KBM-7 (cell line): ENCODE measurements at places on chromosomes 5 and 9.

- DNase-seq: no peak
These were observed 153.9 kb upstream of the IER5L start for GRCh38 chr9:129331772-129332500.

GRCh38 chr9:35731415-35732184, 395 bp downstream of the TLN1 start:
- peak; percentile 30 for DNase-seq

GRCh38 chr5:156087577-156088110, 239.3 kb upstream of the SGCD start:
- DNase-seq: no peak

GRCh38 chr5:172377856-172378255, 76.5 kb downstream of the SH3PXD2B start:
- DNase-seq: no peak

DNA sequence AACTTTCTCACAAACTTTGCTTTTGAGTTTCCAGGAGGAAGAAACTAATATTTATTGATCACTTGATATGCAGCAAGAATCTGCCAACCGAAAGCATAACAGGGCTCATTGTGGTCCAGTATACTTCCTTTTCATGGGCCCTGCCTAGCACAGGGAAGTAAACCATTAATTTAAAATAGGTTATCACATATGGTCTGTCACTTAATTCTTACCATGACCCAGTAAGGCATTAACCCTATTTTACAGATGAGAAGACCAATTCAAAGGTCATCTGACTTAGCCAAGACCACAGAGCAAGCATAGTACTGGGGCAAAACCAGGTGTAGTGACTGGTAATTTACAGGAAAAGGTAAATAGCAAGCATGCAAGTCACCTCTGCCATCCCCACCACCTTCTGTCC, 336.9 kb upstream of the DMAC1 start:
- no peak for DNase-seq

GRCh38 chr9:78280982-78281668, 15.8 kb upstream of the PSAT1 start:
- no peak for DNase-seq

GRCh38 chr5:52177193-52177592, 610.5 kb upstream of the ITGA1 start:
- no peak for DNase-seq

GRCh38 chr5:135823881-135824280, 10.6 kb upstream of the SLC25A48 start:
- DNase-seq: no peak

GRCh38 chr5:143471666-143472464, 68.4 kb upstream of the NR3C1 start:
- DNase-seq: no peak

DNA sequence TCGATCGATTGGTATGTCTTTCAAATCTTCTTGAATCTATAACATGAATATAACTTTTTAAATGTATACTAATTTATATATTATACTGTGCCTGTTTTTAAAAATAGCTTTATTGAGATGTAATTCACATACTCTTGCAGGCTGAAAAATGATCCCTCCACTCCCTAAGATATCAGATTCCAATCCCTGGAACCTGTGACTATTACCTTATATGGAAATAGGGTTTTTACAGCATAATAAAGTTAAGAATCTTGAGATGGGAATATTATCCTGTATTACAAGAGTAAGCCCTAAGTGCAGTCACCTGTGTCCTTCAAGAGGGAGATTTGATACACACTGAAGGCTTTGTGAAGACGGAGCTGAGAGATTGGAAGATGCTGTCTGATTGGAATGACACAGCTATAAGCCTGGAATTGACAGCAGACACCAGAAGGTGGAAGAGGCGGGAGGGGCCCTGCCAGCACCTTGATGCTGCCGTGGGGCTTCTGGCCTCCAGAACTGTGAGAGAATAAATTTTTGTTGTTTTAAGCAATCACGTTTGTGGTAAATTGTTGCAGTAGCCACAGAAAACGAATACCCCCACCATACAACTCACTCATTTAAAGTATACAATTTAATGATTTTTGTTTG, 161.3 kb downstream of the RMI1 start:
- DNase-seq: no peak

- no peak for DNase-seq
These were observed 86.6 kb upstream of the SLC24A2 start for GRCh38 chr9:19875291-19875920.

GRCh38 chr5:68296895-68297294, 81.3 kb downstream of the PIK3R1 start:
- DNase-seq: no peak
